ENCODE measurements at places on chromosomes 4 and X. TPM values are rescaled to one million over a fixed set of nuclear protein-coding genes. Genes with fewer than 3 reads are reported as not detected.

The PCDH7 gene
- total RNA-seq, result 38.8 TPM

DNA sequence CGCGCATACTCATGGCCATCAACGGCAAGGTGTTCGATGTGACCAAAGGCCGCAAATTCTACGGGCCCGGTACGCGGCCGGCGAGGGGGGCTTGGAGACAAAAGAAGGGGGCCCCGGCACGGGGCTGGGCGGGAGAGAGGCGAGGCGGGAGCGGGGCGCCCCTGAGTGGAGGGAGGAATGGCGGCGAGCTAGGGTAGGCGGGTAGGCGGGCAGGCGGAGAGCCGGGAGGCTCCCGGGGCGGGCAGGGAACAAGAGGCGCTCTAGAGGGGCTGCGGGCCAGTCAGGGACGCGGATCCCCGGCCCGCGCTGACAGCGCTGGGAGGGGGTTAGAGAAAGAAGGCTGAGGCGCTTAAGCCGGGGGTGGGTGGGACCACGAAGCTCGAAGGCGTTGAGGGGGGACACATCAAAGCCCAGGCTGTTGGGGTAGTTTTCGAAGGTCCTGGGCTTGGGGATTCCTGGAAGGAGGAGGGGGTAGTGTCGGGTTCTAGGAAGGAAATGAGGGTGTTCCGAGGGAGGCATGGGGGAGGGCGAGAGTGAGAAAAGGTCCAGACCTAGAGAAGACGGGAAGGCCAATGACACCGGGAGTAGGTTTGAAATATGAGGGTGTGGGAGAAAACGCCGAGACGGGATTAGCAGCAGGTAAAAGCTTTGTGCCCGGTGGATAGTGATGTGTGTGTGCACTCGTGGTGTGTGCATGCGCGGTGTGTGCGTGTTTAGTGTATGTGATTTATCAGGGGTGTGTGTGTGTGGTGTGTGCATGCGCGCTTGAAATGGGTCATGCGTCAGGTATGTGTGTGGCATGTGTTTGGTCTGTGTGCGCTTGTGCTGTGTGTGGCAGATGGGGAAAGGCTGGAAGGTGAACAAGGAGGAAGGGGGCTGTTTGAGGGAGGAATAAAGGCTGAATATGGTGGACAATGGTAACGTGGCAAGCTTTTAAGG lies 807 bp downstream of the PGRMC1 start:
- DNase-seq, result peak; percentile 53

DNA sequence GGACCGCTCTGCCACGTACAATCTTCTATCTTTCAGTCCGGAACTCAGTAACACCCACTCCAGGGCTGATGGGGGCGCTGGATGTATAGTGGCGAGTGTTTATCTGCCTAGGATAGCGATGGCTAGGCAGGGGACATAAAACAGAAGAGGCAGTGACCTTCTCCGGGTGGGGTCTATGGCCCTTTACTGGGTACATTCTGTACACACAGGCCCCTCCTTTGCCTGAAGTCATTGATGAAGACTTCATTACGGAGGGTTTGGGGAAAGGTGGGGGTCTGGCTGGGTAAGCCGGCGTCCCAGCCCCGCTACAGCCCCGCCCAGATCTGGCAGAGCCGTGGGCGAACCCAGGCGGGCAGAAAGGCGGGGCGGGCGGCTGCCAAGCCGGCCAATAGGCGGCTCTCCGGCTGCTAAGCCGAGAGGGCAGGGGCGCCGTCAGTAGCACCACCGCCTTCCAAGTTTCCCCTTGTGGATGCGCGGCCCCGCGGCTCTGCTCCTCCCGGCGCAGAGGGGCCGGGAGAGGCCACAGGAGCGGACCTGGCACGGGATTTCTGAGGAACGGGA lies at the start of gene CHST7:
TSS of gene CHST7 (plus strand) at position 435 of the 561 bp plus-strand sequence. CDS start 167 bp downstream, outside the sequence.
- DNase-seq, result peak; percentile 29

DNA sequence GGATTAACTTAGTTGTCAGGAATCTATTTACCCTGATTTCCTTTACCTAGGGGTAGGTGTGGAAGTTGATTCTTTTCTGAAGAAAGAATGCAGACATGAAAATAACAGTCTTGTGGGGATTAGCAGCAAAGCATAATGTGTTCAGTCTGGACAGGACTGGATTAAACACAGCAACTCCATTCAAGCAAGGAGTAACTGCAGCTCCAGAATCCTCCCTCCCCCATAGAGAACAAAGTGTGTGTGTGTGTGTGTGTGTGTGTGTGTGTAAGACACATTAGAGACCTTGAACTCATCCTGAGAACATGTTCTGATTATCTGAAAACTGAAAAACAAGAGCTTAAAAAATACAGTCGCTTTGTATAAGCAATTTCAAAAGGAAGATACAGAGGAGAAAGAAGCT lies 9.3 kb downstream of the C4orf54 start:
- DNase-seq, result no peak

GRCh38 chr4:79851625-79852304 lies 221.3 kb downstream of the ANTXR2 start:
- DNase-seq, result no peak

DNA sequence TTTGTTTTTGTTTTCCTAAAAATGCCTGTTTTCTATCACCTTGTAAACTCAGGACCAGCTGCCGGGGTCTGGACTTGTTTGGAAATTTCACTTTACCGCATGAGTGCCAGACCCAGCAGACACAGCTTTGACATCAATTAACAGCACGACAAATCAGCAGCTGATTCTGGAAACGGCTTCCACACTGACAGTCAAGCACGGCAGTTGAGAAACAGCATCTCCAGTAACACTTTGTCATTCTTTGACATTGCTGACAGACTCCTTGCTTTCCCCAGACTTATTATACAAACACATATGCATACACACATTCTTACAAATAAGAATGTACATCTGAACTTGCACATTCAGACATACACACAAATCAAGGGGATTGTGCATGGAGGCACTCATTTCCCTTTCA lies 1017.6 kb upstream of the HS3ST1 start:
- DNase-seq, result no peak

All from H4 (cell line).